Airway epithelial cell (primary cell): ENCODE measurements at places on chromosomes 11 and 22. TPM values are rescaled to one million over a fixed set of nuclear protein-coding genes. Genes with fewer than 3 reads are reported as not detected.

Gene NPTXR
- 0.19 and 0.21 TPM in 2 replicates for total RNA-seq

Gene LRRC56
- 0.23 and 0.56 TPM in 2 replicates for total RNA-seq

Gene USH1C
- total RNA-seq = not detected in 2 replicates

Gene MS4A8
- not detected in 2 replicates for total RNA-seq

Gene NRGN
- 0.28 and 1.7 TPM in 2 replicates for total RNA-seq

Gene C11orf58
- total RNA-seq = 104 and 121 TPM in 2 replicates

Gene STK33
- total RNA-seq = 2.4 and 8.3 TPM in 2 replicates

Gene DDTL
- total RNA-seq = not detected in 2 replicates

Gene GNAZ
- total RNA-seq = 0.05 and 0.07 TPM in 2 replicates

Gene KIF18A
- 4.6 and 8.2 TPM in 2 replicates for total RNA-seq

Gene AP2A2
- total RNA-seq = 33.8 and 39.9 TPM in 2 replicates

Gene C11orf52
- 3.0 and 5.9 TPM in 2 replicates for total RNA-seq

Gene SNX32
- total RNA-seq = 0.14 and 0.56 TPM in 2 replicates

Gene CCDC116
- total RNA-seq = not detected in 2 replicates

Gene IGSF22
- 0.21 TPM in 1 of 2 replicates, not detected in the other for total RNA-seq

Gene CPSF7
- 27.7 and 34.7 TPM in 2 replicates for total RNA-seq

Gene NUDT8
- total RNA-seq = 18.3 and 21.0 TPM in 2 replicates

Gene MS4A15
- not detected in 2 replicates for total RNA-seq

Gene FAM180B
- not detected in 2 replicates for total RNA-seq

Gene SYT13
- total RNA-seq = not detected in 2 replicates

Gene INPP5J
- 2.2 and 2.4 TPM in 2 replicates for total RNA-seq

Gene RAB38
- 86.3 and 86.4 TPM in 2 replicates for total RNA-seq

Gene GRAMD4
- total RNA-seq = 15.7 and 27.8 TPM in 2 replicates

Gene SCYL1
- total RNA-seq = 62.1 and 72.4 TPM in 2 replicates

Gene SIK2
- 3.9 and 5.1 TPM in 2 replicates for total RNA-seq

Gene KRTAP5-8
- total RNA-seq = not detected in 2 replicates

Gene RTL10
- total RNA-seq = 18.2 and 23.2 TPM in 2 replicates

Gene DBX1
- not detected in 2 replicates for total RNA-seq

Gene SEPTIN3
- 0.14 TPM in 1 of 2 replicates, not detected in the other for total RNA-seq

Gene PLXNB2
- total RNA-seq = 184 and 221 TPM in 2 replicates

Gene TRIM66
- 0.99 and 2.0 TPM in 2 replicates for total RNA-seq

Gene RTN4RL2
- total RNA-seq = 0.14 TPM in 1 of 2 replicates, not detected in the other

Gene DYNC2H1
- 9.5 and 12.3 TPM in 2 replicates for total RNA-seq

Gene SMTNL1
- not detected in 2 replicates for total RNA-seq

Gene NTM
- 6.2 and 10.8 TPM in 2 replicates for total RNA-seq

Gene CCDC73
- 0.19 TPM in 1 of 2 replicates, not detected in the other for total RNA-seq

Gene ZNF70
- total RNA-seq = 1.4 and 1.6 TPM in 2 replicates

Gene SLC43A1
- 0.79 and 2.1 TPM in 2 replicates for total RNA-seq

Gene HTR3B
- not detected in 2 replicates for total RNA-seq

Gene OR2D2
- not detected in 2 replicates for total RNA-seq

Gene CBL
- 7.5 and 10.3 TPM in 2 replicates for total RNA-seq

Gene SEC14L6
- total RNA-seq = not detected in 2 replicates

Gene CAPRIN1
- 123 and 172 TPM in 2 replicates for total RNA-seq

Gene APOA1
- total RNA-seq = not detected in 2 replicates

Gene OMP
- 3.3 TPM in 1 of 2 replicates, not detected in the other for total RNA-seq

Gene MS4A6E
- not detected in 2 replicates for total RNA-seq

Gene SEPTIN5
- total RNA-seq = 40.1 and 68.3 TPM in 2 replicates

Gene SMIM38
- not detected in 2 replicates for total RNA-seq

Gene DDIAS
- 8.7 and 10.4 TPM in 2 replicates for total RNA-seq

Gene MOGAT2
- total RNA-seq = not detected in 2 replicates

Gene OR2AG2
- total RNA-seq = 0.07 TPM in 1 of 2 replicates, not detected in the other

Gene OR8A1
- not detected in 2 replicates for total RNA-seq
